ENCODE measurements at places on chromosomes 4 and X. TPM values are rescaled to one million over a fixed set of nuclear protein-coding genes. Genes with fewer than 3 reads are reported as not detected.

PDHA2 gene
- total RNA-seq = not detected

GRCh38 chrX:45756557-45756956, 555.9 kb upstream of the DIPK2B start:
- DNase-seq = no peak

DNA sequence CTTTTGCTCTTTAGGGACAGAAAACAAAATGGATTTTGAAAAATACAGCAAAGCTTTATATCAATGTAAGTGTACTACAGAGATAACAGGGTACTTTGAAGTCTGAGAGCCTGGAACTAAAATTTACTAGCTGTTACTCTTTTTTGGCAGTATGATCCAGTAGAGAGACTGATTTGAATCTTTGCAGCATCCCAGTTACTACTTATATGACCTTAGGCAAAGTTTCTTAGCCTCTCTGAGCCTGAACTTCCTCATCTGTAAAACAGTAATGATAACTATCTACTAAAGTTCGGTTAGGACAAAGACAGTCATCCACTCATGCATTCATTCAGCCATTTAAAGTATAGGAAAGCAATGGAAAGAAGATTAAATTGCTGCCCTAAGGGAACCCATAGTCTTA, 10.1 kb downstream of the BRWD3 start:
- DNase-seq = no peak

- peak; percentile 11 for DNase-seq
Observed at GRCh38 chrX:56800801-56801200, 71.8 kb downstream of the NBDY start.

GRCh38 chr4:76386566-76387305, 34.2 kb downstream of the CCDC158 start:
- DNase-seq = peak; percentile 6

DNA sequence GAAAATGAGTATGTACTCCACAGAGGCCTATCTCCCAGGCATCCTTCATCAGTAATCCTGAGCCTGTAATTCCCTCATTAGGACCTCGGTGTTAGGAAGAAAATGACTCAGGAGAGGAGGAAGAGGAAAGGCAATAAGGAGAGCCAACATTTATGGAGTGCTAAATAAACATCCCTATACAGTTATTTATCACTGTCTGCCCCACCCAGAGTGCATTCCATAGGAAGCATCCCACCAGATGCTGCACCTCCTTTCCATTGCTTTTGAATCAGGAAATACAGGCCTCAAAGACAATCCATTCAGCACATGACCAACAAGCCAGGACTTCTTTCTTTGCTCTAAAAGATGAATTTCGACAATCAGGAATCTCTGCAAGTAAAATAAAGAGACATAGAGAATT, 47.6 kb downstream of the USP38 start:
- no peak for DNase-seq

PROM1 gene
- total RNA-seq = under 0.01 TPM

PABPC1L2B gene
- total RNA-seq = not detected

DNA sequence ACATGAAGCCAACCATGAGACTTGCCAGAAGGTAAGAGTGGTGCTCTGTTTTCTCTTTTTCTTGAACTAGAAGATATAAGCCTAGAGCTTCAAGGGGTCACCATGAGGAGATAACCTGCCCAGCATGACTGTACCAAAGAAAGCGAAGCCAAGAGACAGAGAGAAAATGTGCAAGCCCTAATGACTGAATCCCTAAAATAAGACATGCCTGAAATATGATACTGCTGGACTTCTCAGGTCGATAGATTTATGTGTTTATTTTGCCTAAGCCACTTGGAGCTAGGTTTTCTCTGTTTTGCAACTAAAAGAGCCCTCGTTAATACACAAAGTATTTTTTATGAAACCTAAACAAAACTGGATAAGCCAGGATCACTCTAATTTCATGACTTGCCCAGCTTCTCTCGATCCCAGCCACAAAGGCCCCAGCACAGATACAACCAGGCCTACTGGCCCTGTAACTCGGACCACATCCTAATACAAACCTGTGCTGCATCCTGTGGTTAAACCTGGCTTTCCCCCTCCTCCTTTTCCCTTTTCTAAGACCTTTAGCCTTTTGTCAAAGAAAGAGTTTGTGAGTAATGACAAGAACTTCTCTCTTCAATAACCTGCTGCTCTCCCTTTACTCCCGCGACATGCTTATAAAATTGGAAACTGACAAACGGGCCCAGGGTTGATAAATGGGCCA, 185.8 kb downstream of the APBB2 start:
- peak; percentile 96 for DNase-seq

CHRDL1 gene
- total RNA-seq = under 0.01 TPM

DNA sequence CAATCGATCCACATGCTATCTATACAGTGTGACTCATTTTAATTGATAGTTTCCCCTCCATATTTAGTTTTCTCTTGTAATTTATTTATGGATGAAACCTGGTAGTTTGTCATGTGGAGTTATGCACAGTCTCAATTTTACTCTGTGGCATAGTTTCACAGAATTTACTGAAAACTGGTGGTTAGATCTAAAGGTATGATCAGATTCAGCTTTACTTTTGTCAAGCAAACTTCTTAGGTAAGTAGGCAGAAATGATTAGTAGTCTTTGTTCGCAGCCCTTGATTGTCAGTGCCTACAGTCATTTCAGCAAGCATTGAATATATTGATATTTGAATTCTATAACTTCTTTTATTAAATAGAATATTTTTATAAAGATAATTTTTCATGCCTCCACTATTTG, 2.5 kb downstream of the ADD1 start:
- DNase-seq = no peak

TMEM255A gene
- not detected for total RNA-seq

DNA sequence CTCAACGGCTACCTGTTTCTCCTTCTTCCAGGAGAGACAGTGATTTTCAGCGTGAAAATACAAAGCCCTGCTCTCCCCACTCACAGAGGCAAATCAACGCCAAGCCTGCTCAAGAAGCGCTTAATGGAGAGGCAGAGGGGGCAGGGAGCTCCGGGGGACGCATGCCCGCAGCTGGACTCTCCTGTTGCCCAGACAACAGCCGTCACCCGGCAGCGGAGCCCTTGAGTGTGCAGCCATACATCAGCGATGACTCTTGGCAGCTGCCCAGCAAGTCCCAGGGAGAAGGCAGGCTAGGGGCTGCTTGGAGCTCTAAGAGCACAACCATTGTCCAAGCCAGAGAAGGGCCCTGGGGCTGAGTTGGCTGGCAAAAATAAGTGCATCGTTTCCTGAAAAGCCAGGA, 71.0 kb upstream of the AFAP1 start:
- DNase-seq = peak; percentile 20

XKRX gene
- not detected for total RNA-seq

NSUN7 gene
- 0.86 TPM for total RNA-seq

ZFP92 gene
- 0.32 TPM for total RNA-seq

DNA sequence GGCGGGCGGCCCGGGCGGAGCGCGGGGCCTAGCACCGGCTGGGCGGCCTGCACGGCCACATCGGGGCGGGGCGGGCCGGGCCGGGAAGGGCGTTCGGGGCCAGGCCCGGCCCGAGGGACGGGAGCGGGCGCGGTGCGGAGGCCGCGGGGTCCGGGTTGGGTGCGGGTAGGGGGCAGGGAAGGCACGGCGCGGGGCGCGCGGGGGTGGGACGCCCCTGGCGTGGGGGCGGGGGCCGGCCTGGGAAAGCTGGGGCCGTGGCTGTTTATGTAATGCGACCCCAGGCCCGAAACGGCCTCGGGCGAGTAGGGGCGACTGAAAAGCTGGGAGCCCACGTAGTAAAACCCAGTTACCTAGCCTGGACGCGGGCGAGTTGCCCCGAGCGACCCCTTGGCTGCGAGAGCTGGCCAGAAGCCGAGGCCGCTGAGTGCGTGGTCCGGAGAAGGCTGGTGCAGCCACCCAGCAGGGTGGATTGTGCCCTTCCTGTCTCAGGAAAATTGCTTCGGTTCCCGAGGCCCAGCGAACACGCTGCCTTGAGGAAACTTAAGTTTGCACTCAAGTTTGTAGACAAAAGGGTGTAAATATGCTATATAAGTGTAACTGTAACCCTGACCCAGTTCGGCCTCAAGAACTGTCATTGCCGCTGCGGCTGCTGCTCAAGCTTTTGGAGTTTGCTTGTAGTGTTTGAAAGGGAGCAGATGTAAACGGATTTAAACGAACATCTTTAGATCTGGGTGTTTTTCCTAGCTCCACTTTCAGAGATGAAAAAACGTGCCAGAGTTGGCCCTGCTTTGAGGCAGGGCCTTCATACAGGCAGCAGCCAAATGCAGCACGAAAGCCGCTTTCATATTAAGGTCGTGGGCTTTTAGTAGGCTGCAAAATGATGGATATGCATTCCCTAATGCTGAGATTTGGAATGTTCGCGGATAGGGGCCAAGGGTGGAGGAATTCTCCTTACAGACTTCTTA, 674 bp downstream of the SEC24B start:
- DNase-seq = peak; percentile 32

CT45A3 gene
- not detected for total RNA-seq

DNA sequence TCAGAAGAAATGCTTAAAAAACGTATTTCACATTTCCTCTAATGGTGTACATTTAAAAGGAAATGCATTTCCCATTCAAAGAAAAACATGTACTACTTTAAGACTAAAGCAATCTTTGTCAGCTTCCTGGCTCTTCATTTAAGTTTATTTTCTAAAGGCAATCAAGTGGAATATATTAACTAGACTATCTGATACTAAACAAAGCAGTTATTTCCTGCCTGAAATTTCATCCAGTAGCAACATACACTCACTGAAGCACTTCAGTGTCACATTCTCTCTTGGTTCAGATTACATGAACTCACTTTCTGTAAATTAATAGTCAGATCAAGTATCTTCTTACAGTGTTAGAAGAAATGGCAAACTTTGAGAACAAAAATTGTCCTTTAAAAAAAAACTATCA, 42.5 kb downstream of the LRBA start:
- no peak for DNase-seq

DNA sequence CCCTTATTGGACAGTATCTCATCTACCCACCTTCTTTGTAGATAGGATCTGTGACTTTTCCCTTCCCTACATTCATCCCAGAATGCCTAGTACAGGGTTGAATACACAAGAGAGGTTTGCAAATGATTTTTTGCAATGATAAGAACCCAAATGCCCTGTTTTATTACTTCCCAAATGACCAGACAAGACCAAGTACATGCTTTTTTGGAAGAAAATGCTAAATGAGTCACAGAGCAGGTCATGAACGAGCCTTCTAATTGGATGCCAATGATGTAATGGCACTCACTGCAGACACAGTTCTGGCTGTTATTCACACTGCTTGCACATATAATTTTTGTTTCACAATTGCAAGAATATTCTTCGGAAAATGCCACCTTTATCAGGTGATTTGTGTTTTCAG, 17.8 kb upstream of the GABRQ start:
- no peak for DNase-seq

DNA sequence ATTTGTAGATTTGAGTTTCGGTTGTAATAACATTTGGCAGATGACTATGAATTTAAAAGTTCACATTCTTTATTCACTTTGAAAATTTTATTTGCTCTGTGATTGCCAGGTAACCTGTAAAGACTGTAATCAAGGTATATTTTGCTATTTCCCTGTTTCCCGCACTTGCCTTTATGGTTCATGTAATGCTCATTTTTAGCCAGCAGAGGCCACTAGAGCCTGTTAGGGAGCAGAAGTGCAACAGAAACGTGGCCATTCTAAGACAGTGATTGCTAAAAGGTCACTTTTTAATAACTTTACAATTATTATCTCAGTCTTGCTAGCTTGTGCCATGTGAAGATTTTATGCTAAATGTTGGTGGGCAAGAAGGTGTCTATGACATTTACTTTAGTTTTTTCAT, 12.4 kb downstream of the YIPF6 start:
- peak; percentile 49 for DNase-seq

DNA sequence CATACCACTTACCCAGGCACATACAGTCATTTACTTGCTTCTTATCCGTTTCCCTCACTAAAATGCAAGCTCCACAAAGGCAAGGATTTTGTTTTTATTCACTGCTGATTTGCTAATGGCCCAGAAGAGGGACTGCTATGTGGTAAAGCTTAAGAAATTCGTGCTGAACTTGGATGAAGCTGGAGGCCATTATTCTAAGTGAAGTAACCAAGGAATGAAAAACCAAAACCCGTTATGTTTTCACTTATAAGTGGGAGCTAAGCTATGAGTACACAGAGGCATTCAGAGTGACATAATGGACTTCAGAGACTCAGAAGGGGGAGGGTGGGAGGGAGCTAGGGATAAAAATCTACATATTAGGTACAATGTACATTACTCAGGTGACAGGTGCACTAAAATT, 47.2 kb downstream of the RAB33B start:
- DNase-seq = no peak

- DNase-seq = no peak
Observed at GRCh38 chr4:163818673-163819072, 324.2 kb downstream of the TMA16 start.

EVC2 gene
- 11.9 TPM for total RNA-seq

GRCh38 chr4:149997881-149998421, 80.3 kb upstream of the DCLK2 start:
- DNase-seq = peak; percentile 32

DNA sequence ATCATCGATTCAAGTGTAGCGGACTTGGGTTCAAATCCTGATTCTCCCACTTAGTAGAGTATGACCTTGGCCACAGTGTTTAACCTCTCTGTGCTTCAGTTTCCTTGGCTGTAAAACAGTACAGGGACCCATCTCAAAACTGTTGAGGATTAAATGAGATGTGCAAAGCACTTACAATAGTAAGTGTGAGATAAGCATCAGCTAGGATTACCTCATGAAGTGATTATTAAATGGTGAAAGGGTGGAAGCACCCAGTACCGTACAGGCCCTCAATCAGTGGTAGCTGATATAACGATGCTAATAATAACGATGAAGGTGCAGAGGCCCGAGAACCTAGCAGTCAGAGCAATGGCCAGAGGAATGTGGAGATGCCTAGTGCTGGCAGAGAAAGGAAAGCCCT, 45.1 kb downstream of the PRPS1 start:
- DNase-seq = peak; percentile 34

DNA sequence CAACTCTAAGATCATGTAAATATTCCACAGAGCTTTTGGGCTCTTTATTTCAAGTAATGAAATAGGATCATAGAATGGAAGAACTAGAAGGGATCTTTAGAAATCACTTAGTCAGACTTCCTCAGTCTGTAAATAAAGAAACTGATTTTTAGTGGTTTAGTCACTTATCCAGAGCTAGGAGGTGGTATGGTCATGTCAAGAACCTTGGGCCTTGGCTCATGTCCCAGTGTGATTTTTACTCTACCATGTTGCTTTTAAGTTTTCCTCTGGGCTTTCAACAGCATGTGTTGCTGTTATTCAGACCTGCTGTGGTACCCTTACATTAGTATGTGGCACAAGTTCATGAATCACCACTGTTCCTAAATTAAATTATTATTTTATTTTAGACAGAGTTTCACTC, 184.9 kb downstream of the FRAS1 start:
- no peak for DNase-seq

GRCh38 chr4:41506130-41506529, 31.8 kb upstream of the LIMCH1 start:
- DNase-seq = peak; percentile 16

GRCh38 chr4:37068580-37068979, 176.0 kb upstream of the NWD2 start:
- DNase-seq = no peak

GRCh38 chr4:1216869-1217294, 32.0 kb downstream of the CTBP1 start:
- no peak for DNase-seq

- peak; percentile 42 for DNase-seq
Observed at GRCh38 chrX:144297221-144297620, 413.4 kb downstream of the UBE2NL start.

GRCh38 chr4:90030953-90031352, 96.2 kb upstream of the CCSER1 start:
- DNase-seq = no peak

MAGEB17 gene
- not detected for total RNA-seq

GRIA2 gene
- 1.9 TPM for total RNA-seq

H2BW2 gene
- not detected for total RNA-seq

ASB11 gene
- not detected for total RNA-seq

GRCh38 chr4:70183168-70183939, 12.2 kb upstream of the ODAM start:
- DNase-seq = peak; percentile 29

All from fibroblast of villous mesenchyme (primary cell).